ENCODE measurements at places on chromosomes 16 and 17. TPM values are rescaled to one million over a fixed set of nuclear protein-coding genes. Genes with fewer than 3 reads are reported as not detected.

Gene NKIRAS2
- 90.9 TPM for total RNA-seq

Gene PRSS21
- not detected for total RNA-seq

Gene SMPD3
- not detected for total RNA-seq

Gene SEZ6L2
- 6.9 TPM for total RNA-seq

Gene TNP2
- not detected for total RNA-seq

Gene PIMREG
- 8.2 TPM for total RNA-seq

Gene GPR179
- total RNA-seq, result not detected

Gene NUBP1
- 31.0 TPM for total RNA-seq

Gene GCGR
- total RNA-seq, result not detected

Gene RNF112
- total RNA-seq, result not detected

Gene MYH13
- total RNA-seq, result not detected

Gene MYH8
- not detected for total RNA-seq

Gene NCOR1
- total RNA-seq, result 107 TPM

Gene ABCC12
- total RNA-seq, result not detected

Gene KRTAP4-5
- total RNA-seq, result not detected

Gene TSPOAP1
- total RNA-seq, result 0.05 TPM

Gene GPR142
- total RNA-seq, result 0.10 TPM

Gene TK2
- total RNA-seq, result 46.4 TPM

Gene PRAC2
- total RNA-seq, result not detected

Gene ENPP7
- not detected for total RNA-seq

Gene DPEP3
- total RNA-seq, result not detected

Gene KCNJ18
- total RNA-seq, result not detected

Gene HBA2
- total RNA-seq, result not detected

Gene KRTAP9-4
- total RNA-seq, result not detected

Gene ASPHD1
- 1.3 TPM for total RNA-seq

Gene PDILT
- not detected for total RNA-seq

Gene SLC47A2
- not detected for total RNA-seq

Gene RASL10B
- total RNA-seq, result 1.5 TPM

Gene SLC35B1
- total RNA-seq, result 60.1 TPM

Gene CBX1
- total RNA-seq, result 65.3 TPM

Gene KRTAP4-3
- total RNA-seq, result not detected

Gene RHBDF1
- total RNA-seq, result 46.6 TPM

Gene CCL3
- total RNA-seq, result not detected

Gene TLCD3A
- total RNA-seq, result 28.7 TPM

Gene P3H4
- total RNA-seq, result 85.1 TPM

Gene RBFOX1
- not detected for total RNA-seq

Gene HSD11B2
- total RNA-seq, result not detected

Data from glomerular endothelial cell (primary cell).